ENCODE measurements at places on chromosomes 2 and 18.

DNA sequence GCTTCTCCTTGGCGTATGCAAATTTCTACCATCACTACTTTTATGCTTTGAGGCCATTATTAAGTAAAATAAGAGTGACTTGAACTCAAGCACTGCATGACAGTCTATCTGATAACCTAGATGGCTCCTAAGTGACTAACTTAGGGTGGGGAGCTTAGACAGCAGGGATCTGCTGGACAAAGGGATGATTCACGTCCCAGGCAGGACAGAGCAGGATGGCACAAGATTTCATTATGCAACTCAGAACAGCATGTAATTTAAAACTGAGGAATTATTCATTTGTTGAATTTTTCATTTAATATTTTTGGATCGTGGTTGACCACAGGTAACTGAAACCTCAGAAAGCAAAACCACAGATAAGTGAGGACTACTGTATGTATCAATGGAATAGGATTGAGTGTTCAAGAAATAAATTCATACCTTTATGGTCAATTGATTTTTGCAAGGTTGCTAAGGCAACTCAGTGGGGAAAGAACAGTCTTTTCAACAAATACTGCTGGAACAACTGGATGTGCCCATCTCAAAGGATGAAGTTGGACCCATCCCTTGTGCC, 115.3 kb downstream of the MBD2 start:
- peak; percentile 53 for DNase-seq

DNA sequence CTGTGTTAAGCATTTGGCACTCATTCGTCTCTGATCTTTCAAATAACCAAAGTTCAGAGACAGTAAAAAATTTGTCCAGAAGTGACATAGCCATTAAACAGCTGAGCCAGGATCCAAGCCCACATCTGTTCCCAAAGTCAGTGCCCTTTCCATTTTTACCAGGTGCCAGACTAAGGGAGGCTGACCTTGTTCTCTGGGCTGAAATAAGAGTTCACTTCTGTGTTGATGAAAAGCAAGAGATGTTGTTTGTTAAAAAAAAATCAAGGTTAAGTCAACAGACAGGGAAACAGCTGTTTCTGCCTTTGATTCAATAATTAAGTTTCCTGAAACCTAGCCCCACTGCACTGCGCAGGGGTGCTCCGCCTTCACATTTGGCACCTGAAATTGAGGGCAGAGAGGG, 117.1 kb downstream of the PRKRA start:
- DNase-seq, result no peak

DNA sequence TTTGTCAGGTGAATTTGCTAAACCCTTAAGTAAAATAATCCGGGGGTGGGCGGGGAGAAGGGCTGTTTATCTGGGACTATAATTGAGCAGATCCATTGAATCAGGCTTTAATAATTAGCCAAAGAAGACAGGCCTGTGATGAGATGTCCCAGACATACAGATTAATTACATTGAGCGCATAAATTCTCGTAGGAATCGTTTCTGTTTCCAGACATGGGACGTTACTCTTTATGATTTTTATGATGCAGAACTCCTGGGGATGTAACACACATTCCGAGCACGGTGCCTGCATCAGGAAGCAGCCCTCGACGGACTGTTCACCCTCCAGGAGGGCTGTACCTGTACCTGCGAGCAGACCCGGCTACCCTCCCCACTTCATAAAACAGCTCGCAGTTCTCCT, 88.9 kb downstream of the SMIM21 start:
- no peak for DNase-seq

- peak; percentile 72 for DNase-seq
Observed at GRCh38 chr18:57210107-57210715, 63.3 kb downstream of the BOD1L2 start.

DNA sequence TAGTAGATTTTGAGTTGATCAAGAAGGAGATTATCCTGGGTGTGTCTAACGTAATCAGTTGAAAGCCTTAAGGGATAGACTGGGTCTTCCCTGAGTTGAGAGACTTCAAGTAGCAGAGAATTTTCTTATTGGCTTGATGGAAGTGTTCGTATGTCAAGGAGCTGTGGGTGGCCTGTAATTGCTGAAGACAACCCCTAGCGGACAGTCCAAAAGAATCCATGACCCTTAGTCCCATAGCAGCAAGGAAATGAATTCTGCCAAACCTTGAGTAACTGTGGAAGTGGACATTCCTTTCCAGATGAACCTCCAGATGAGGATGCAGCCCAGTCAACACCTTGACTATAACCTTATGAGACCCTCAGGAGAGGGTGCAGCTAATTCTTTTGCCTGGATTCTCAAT, 786.3 kb downstream of the SOCS6 start:
- DNase-seq, result no peak

- DNase-seq, result peak; percentile 90
Observed at GRCh38 chr2:235170536-235171521, 219.0 kb downstream of the SH3BP4 start.

DNA sequence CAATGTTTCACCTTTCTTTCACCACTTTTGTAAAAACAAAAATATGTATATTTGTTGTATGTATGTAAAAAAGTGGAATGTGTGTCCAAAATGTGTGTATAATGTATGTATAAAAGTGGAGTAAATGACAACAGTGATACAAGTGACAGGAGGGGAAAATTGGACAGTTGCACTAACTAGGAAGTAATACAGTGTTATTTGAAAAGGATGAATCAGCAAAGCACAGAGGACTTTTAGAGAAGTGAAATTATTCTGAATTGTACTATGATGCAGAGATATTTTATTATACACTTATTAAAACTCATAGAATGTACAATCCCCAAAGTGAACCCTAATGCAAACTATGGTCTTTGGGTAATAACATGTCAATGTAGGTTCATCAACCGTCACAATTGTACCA, 331.3 kb upstream of the CNTNAP5 start:
- DNase-seq, result no peak

GRCh38 chr18:37260367-37261093, 305.1 kb downstream of the CELF4 start:
- DNase-seq, result no peak

- DNase-seq, result peak; percentile 60
Observed at GRCh38 chr2:54610700-54611099, 112.8 kb upstream of the EML6 start.

GRCh38 chr2:197952540-197953202, 148.3 kb downstream of the PLCL1 start:
- no peak for DNase-seq

DNA sequence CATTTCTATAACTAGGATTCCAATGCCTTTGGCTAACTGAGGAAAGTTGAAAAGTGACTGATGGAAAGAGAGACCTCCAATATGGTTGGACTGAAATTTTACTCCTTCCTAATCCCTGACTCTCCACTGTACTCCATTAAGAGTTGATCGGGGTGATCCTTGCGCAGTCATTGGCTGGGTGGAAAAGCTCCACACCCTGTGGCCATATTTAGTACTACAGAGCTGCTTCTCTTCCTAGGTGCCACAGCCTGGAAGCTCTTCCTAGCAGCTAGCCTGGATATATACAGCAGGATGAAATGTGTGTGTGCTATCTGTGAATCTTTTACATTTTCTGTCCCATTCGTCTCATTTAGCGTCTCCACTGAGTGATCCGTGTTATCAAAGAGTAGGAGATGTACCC, 71.2 kb downstream of the MEP1B start:
- no peak for DNase-seq

DNA sequence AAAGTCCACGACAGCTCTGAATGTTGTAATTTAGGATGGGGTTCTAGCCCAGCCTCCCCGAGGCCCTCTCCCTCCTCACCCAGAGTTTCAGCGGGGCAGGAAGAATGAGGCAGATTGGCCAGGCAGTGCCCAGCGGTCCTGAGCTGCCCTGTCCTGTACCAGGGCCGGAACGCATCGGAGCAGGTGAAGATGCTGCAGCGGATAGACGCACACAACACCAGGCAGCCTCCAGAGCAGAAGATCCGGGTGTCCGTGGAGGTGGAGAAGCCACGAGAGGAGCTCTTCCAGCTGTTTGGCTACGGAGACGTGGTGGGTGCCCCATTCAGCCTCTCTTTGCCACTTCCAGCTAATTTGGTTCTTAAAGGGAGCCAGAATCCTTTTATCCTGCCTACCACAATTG, 10.8 kb downstream of the KHK start:
- DNase-seq, result no peak
